ENCODE measurements at places on chromosomes 2 and 18.

GRCh38 chr2:219285894-219286425, 6.8 kb downstream of the DNAJB2 start:
- DNase-seq = no peak

DNA sequence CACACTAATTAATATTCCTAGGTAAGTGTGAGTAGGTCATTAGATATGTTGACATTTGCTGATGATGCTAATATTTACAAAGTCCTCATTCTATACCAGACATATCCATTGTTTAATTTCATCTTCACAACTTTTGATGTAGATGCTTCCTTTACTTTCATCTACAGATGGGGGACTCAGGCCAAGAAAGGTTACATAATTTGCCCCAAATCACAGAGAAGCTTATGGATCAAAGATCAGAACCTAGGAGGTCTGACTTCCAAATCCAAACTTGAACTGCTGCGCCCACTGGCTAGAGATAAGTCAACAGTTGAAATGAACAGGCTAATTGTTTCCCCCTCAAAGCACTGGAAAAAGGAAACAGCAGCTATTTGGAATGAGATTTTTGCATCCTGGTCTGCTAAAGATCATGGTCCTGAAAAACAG, 95.6 kb upstream of the TMEM178A start:
- DNase-seq = no peak

DNA sequence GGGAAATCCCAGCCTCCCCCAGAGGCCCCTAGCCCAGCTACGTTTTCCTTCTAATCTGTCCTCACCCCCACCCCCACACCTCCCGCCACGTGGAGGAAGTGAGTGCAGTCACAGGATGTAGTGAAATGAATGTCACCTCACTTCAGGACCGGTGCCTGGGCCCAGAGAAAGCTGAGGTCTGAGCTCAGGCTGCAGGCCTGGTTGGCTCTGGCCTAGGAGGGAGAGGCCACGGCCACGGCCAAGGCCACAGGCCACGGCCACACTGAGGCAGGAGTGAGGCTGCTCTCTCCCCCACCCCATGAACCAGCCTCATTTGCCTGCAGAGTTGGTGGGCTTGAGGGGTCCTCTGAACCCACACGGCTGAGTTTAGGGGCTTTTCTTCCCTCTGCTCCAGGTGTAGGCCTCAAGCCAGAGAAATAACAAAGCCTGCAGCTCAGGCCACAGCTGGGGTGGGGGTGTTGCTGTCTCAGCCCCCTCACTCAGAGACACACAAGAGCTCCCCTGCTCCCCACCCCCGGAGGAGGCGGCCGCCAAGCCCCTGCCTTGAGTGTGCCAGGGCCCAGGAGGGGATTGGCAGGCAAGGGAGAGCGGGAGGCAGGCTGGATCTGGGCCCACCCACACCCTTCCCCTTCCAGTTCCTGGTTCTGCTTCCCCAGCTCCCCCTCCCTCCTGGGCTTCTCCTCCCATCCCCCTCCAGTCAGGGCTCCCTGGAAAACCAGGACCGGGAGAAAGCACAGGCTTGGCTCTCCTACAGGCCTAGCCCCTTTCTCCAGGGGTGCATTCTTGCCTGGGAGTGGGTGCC, 27.0 kb downstream of the DNMT3A start:
- peak; percentile 42 for DNase-seq

GRCh38 chr2:134133622-134134312, 120.1 kb upstream of the MGAT5 start:
- DNase-seq = no peak

DNA sequence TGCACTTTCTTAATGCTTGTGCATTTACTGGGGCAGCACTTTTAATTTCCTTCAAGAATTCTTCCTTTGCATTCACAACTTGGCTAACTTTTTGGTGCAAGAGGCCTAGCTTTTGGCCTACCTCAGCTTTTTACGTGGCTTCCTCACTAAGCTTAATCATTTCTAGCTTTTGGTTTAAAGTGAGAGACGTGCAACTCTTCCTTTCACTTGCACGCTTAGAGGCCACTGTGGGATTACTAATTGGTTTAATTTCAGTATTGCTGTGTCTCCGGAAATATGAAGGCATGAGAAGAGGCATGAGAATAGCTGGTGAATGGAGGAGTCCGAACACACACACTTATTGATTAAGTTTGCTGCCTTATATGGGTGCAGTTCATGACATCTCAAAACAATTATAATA, 354.1 kb downstream of the DLGAP1 start:
- no peak for DNase-seq

DNA sequence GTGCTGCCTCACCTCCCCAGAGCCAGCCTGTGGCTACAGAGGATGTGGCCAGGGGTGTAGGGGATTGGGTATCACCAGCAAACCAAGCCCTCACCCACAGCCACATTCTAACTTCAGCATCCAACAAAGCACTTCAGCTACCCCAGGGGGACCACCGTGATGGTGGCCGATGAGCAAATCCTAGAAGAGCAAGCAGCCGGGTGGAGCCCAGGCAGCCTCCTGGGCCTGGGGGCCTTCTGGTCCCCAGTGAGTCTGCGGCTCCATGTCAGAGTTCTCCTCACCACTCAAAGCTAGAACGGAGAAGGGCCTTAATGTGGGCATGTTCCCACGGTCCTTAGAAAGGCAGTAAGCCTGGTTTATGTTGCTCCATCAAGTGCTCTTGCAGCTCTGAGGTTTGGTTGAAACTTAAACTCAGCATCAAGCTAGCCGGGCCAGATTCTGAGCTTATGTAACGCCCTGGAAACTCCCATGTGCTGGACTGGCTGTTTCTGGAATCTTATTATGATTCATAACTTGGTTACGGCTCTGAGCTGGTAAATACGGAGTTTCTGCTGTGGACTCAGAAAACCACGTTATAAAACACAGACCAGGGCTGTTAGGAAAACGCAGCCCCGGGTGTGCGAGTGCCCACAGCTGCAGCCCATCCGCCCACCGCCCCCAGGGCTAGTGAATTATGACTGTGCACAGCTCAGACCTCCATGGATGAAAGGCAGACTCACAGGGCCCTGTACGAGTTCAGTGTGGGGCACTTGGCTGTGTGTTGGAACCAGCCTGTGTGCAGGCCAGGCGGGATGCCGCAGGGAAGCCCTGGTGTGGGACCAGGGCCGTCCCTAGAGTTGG, 99.8 kb downstream of the SEPTIN10 start:
- peak; percentile 20 for DNase-seq

GRCh38 chr2:230068016-230068650, 591 bp downstream of the SLC16A14 start:
- DNase-seq = no peak

- DNase-seq = no peak
Measured at GRCh38 chr2:233092432-233093165, 32.5 kb downstream of the INPP5D start.

DNA sequence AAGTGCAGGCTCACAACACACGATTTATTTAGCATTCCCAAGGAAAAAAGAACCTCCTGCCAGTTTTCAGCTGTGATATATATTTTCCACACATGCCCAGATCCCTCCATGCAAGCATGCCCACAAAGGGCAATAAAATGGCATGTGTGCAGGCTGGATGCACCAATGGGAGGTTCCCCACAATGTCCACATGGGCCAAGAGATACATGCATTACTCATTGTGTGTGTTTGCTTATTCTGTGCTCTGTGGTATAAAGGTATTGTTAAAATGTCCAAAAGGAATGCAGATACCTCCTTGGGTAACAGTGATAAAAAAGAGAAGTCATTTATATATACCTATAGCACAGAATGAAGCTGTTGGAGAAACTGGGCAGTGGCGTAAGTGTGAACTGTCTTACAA, 207.4 kb downstream of the FHOD3 start:
- DNase-seq = no peak

DNA sequence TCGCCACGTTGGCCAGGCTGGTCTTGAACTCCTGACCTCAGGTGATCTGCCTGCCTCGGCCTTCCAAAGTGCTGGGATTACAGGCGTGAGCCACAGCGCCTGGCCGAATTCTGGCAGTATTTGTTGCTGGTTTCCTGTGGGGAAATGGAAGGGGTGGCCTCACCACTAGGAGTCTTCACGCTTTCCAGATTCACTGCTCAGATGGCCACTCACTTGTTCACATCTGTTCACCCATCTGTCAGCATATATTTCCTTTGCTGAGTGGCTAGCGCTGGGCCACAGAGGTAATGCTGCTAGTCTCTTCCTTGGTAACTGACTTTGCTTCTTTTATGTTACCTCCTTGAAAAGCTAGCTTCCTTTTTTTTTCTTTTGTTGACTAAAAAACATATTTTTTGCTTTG, 27.2 kb downstream of the TMEM177 start:
- DNase-seq = no peak

DNA sequence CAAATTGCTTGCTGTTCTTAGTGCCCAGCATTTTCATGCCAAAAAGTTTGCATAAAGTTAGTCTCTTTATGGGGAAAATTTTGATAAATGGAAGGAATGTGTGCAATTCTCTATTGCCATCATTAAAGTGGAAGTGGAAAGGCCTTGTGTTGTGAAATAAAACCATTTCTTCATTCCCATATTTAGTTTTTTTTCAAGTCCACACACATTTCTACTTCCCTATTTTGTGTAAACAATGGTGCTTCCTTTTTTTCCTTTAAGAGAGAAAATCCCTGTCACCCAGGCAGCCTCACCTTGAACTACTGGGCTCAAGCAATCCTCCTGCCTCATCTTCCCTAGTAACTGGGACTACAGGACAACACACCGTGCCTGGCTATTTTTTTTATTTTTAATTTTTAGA, 42.3 kb upstream of the NCOA1 start:
- no peak for DNase-seq

- no peak for DNase-seq
Measured at GRCh38 chr2:204535356-204535755, 9.9 kb upstream of the PARD3B start.
